NCI-H774 (cell line): ENCODE measurements at places on chromosomes 5 and 9.

- no peak for DNase-seq
These were observed 23.0 kb downstream of the ABL1 start for GRCh38 chr9:130857864-130858738.

DNA sequence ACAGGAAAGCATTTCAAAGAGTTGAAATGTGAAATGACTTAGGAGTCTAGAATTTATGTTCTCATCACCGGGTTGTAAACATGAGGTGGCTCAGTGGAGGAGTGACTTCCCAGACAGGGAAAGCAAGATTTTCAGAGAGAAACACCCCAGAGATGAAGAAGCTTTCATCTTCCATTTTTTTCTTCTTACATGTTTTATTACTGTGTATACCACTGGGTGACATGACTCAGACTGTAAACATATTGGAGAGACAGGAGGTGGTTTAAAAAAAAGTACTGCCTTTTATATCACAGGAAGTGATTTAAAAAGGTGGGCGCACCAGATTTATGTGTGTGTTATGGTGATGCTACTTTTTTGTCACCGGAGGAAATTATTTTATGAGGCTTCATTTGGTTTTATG lies 209.1 kb upstream of the TUT7 start:
- no peak for DNase-seq

DNA sequence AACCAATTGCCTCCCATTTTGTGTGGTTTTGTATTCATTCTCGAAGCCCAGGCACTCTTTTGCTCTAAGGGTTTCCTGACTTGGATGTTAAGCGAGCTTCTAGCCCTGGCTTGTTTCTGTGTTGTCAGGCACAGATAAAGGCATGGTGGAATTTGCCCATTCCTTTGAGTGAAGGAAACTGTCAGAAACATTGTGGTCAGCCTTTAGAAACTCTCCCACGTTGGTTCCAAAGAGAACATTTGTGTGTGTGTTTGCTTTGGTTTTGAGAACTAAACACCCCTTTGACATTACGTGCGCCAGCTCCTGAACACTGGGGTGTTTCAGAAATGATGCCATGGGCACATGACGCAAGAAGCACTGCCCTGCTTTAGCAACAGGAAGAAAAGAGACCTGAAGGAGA lies 320.9 kb downstream of the NTRK2 start:
- no peak for DNase-seq

- DNase-seq, result no peak
These were observed 30.7 kb downstream of the CYLC2 start for GRCh38 chr9:103025796-103026195.

GRCh38 chr5:156274453-156274852 lies 52.5 kb upstream of the SGCD start:
- DNase-seq, result no peak

DNA sequence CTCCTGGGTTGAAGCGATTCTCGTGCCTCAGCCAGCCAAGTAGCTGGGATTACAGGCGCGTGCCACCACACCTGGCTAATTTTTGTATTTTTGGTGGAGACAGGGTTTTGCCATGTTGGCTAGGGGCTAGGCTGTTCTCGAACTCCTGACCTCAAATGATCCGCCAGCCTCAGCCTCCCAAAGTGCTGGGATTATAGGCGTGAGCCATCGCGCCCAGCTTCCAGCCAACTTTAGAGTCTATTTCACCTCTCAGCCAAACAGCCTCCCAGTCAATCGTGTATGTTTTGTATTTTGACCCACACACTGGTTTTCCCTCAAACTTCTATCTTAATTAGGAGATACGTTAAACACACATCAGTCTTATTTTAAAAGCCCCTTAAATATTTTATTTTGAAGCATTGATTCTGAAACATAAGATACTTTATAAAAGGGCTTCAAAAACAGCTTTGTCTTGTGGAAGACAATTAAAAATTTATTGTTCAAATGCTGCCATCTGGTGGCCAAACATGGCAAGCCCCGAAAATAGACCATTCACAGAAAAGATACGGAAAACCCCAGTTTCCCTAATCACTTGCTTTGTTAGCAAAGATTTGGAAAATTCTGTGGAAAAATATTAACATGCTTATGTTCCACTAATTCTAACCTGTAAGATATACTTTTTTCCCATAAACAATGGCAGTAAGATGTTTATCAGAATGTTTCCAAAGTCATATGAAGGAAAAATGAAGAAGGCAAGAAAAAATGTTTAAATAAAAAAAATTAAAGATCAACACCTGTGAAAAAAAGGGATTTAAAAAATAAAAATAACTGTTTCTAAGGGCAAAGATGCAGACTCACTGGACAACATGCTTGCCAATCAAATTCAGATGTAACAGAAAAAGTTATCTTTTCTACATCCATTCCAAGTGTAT lies 33.1 kb downstream of the APTX start:
- peak; percentile 24 for DNase-seq

DNA sequence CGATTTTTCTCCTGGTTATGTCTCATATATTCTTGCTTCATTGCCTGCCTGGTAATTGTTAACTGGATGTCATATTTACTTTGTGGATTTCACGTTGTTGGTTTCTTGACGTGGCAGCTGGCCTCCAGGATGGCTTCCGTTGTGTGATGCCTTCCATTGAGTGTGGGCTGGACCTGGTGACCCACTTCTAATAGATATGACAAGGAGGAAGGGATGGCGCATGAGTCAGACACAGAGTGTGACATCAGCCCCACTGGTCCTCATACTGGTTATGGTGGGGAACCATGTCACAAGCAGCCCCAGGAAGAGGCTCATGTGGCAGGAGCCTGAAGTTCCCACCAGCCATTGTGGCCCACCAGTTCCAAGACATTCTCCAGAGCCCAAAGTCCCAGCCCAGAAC lies 6.4 kb upstream of the PAEP start:
- no peak for DNase-seq

- DNase-seq, result no peak
These were observed 176.3 kb downstream of the TMEM161B start for GRCh38 chr5:88092358-88092757.

DNA sequence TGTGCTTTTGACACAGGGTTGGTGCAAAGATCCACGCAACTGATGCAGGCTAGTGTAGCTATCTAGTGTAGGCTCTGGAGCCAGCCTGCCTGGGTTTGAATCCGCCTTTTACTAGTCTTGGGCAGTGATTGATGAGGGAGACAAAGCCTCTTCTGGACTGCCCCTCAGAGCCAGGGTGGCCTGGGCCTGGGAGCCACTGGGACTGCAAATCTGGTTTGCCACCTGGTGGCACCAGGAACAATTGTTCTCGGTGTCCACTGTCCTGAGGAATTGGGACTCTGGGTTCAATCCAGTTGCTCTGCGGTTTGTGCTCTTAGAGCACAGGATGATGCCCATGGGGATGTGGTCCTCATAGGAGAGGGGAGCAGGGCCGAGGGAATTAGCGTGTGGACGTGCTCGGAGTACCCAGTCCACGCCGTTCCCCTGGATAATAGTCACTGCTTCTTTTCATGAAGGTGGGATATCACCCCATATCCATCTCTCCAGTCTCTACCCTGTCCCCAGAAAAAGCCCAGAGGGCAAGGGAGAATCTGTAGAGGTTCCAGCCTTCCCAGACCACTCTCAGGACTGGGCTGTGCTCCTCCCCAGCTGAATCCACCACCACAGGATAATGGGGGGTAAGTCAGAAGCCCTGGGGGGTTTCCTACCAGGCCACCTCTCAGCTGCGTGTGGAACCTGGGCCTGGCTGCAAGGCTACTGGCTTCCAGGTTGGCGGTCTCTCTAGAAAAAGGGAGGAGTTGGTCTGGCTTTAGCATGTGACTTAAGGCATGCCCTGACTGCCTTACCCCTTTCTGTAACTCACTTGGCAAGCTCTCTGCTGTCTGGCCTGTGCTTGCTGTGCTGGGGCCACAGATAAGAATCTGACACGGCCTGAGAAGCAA lies 1.9 kb downstream of the B4GALT7 start:
- no peak for DNase-seq

GRCh38 chr9:69035438-69036308 lies at the start of gene FXN:
Gene FXN (plus strand): TSS chr9:69035752. CDS start chr9:69035783, 31 bp downstream.
- DNase-seq, result peak; percentile 61

DNA sequence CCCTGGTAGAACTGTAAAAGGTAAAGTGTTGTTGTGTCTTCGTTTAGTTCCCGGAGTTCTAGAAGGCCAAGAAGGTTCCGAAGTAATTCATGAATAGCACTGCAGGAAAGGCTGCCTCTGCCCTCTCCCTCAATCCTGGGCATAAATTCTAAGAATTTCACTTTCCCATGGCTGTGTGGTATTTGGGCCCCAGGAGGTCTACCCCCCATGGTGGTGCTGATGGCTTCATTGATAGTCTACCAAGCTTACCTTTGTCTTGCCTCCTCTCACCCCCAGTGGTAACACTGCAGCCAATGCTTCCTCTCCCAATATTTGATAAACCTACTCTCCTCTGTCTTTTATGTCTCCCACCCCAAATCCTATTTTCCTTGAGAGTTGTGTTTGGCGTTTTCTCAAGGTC lies 39.5 kb downstream of the ADAMTS16 start:
- DNase-seq, result no peak

DNA sequence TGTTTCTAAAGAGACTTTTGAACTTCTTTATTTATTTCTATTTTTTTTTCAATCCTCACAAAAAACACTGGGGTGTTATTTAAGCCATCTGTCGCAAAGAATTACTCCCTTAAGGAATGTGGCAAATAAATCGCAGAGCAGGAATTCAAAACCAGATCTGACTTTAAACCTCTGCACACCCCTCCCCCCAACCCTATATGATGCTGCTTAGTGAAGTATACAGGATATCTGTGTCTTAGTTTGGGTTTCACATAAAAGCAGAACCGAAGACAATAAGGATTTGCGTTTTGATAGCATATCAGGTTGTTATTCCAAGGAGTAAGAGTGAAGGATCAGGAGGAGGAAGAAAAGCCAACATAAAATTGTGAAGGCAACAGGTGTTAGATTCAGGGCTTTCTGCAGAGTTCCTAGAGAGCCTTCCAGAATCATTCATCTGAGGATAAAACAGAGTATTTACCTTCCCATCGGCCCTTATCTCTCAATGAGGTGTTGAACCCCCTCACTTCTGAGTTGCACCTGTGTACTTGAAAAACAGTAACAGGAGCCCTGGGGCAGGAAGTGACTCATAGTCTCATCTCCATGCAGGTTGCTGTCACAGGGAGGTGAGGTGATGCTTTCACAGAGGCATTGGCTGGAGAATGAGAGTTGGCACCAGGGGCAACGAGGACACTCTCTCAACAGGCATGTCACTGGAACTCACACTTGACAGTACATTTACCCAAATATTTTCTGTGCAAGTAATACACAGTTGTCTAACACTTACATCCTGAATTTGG lies 33.5 kb upstream of the DMRT3 start:
- DNase-seq, result no peak

DNA sequence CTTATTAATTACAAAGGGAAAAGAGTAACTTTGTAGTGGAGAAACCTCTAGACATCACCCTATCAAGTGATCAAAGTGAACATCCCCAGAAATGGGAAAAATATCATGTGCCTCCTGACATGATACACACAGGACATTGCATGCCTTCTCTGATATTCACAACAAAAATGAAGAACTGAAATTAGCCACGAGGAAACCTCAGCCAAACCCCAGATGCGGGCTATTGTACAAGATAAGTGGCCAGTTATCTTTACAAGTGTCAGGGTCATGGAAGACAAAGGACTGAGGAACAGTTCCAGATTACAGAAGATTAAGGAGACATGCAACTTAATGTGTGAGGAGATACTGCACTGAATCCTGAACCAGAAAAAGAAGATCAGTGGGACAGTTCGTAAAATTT lies 23.8 kb upstream of the NPM1 start:
- no peak for DNase-seq

- DNase-seq, result no peak
These were observed 28.4 kb upstream of the GADD45G start for GRCh38 chr9:89576404-89576839.

- no peak for DNase-seq
These were observed 32.8 kb upstream of the TGFBI start for GRCh38 chr5:135995976-135996375.

- DNase-seq, result no peak
These were observed 5.1 kb downstream of the AGPAT2 start for GRCh38 chr9:136681945-136682699.

GRCh38 chr5:3598769-3599211 lies 3.2 kb downstream of the IRX1 start:
- no peak for DNase-seq

DNA sequence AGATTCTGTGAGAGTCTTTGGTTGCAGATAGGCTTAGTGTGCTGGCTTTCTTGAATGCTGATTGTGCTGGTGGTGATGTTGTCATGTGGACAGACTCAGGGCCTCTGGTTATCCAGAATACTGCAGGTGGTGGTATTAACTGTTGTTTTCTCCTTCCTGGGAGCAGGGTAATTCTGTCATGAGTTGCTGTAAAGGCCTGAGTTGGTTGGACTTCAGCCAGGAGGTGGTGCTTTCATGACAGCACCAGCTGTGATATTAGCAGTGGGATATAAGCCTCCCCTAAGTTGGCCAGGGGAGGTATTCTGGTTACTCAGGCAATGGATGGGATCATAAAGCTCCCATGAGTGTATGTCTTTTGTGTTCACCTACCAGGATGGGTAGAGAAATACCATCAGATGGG lies 16.4 kb upstream of the RNF180 start:
- DNase-seq, result no peak

GRCh38 chr9:21559402-21560280 lies 77.5 kb upstream of the IFNE start:
- DNase-seq, result peak; percentile 59
